ENCODE measurements at places on chromosomes 5 and 9.
A peak's percentile ranks its signal among the peaks of the same experiment; 100 is the strongest.

DNA sequence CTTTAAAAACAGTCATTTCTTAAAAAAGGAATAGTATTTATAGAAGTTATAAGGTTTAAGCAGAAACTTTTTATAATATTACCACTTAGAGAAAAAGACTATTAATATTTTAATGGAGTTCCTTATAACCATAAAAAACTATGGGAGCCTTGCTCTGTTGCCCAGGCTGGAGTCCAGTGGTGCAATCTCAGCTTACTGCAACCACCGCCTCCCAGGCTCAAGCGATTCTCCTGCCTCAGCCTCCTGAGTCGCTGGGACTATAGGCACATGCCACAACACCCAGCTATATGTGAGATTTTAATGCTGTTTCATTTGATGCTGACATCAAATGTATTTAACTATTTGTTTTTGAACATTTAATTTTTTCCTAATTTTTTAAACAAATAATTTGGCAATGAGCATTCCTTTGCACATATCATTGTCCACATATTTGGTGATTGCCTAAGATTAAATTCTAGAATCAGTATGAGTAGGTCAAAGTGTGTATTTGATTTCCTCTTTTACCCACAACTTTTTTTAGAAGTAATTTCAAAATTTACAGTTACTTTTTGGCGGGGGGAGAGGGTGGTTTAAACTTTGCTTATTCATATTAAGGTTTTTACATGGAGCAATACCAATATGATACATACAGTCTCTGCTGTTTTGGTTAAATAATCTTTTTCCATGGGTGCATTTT is 235.5 kb downstream of the ARHGEF28 start:
- DNase-seq: no peak
- no peak overlapping the region for H3K27ac ChIP-seq
- no peaks in the 10 kb centered on the region for H3K27me3 ChIP-seq
- H3K4me1 ChIP-seq: peaks cover 4% of the 10 kb centered on the region
- peaks cover 10% of the 10 kb centered on the region for H3K36me3 ChIP-seq

GRCh38 chr5:9009931-9010651 is 535.8 kb downstream of the SEMA5A start:
- peaks cover 19% of the 10 kb centered on the region for H3K4me1 ChIP-seq
- no peaks in the 10 kb centered on the region for H3K27me3 ChIP-seq
- H3K27ac ChIP-seq: no peak overlapping the region
- H3K4me3 ChIP-seq: no peak overlapping the region

GRCh38 chr5:56941981-56942380 is 9.9 kb downstream of the MIER3 start:
- no peaks in the 10 kb centered on the region for H3K4me1 ChIP-seq
- no peaks in the 10 kb centered on the region for H3K27me3 ChIP-seq
- H3K36me3 ChIP-seq: peaks cover 70% of the 10 kb centered on the region

- no peaks in the 10 kb centered on the region for H3K4me1 ChIP-seq
- no peak for DNase-seq
- H3K27ac ChIP-seq: no peak overlapping the region
- H3K27me3 ChIP-seq: no peaks in the 10 kb centered on the region
Measured at GRCh38 chr9:16450043-16450442, 420.4 kb downstream of the BNC2 start.

GRCh38 chr5:57825031-57825686 is 342.5 kb upstream of the ACTBL2 start:
- no peaks in the 10 kb centered on the region for H3K36me3 ChIP-seq
- DNase-seq: peak; percentile 73
- peaks cover 27% of the 10 kb centered on the region for H3K4me1 ChIP-seq
- no peaks in the 10 kb centered on the region for H3K27me3 ChIP-seq
- H3K4me3 ChIP-seq: no peak overlapping the region

- no peak overlapping the region for H3K4me3 ChIP-seq
- H3K36me3 ChIP-seq: no peaks in the 10 kb centered on the region
- no peak for DNase-seq
- H3K27me3 ChIP-seq: no peaks in the 10 kb centered on the region
- H3K27ac ChIP-seq: no peak overlapping the region
- H3K4me1 ChIP-seq: no peaks in the 10 kb centered on the region
Measured at GRCh38 chr5:29750453-29750852, 1443.0 kb upstream of the CDH6 start.

GRCh38 chr9:4740638-4741364 is at the start of gene AK3:
TSS of gene AK3 (minus strand) at chr9:4741202. CDS start at chr9:4741087, 115 bp downstream.
- no peaks in the 10 kb centered on the region for H3K36me3 ChIP-seq
- peak within 1 kb of the TSS; percentile 90 for H3K4me3 ChIP-seq
- H3K27me3 ChIP-seq: no peaks in the 10 kb centered on the region
- peaks cover 13% of the 10 kb centered on the region for H3K4me1 ChIP-seq

DNA sequence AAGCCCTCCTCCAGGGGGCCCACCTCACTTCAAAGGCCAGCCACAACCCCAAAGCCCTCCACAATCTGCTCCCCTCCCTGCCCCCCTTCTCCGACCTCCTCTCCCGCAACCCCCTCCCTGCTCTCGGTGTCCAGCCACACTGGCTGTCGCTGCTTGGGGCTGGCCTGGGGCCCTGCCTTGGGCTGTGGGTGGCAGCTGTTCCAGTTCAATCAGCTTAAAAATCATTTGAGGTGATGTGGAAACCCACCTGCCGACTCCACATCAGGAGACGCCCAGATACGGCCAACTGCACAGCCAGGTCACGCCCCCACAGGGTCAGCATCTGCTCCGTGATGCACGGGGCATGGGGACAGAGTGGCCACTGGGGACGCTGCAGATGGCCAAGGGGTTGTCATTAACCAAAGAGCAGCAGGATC is 107.0 kb upstream of the MVB12B start:
- no peak overlapping the region for H3K4me3 ChIP-seq
- peaks cover 65% of the 10 kb centered on the region for H3K27me3 ChIP-seq
- no peak for DNase-seq
- no peak overlapping the region for H3K27ac ChIP-seq
- no peaks in the 10 kb centered on the region for H3K4me1 ChIP-seq

DNA sequence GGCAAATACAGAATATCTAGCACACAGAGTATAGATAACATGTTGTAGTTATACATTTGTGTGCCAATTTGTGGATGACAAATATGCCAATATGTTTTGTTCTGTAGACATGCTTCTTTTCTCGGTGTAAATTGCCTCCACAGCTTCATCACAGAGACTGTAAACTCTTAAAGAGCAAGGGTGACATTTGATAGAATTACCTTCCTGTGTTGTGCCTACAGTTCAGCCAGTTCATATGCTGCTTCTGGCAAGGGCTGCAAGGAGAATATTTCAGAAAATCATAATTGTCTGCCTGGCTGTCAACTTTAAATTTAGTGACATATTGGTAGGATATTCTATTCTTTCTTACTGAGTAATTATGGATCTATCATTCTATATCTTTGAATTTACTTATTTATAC is 155.1 kb downstream of the MAT2B start:
- H3K4me1 ChIP-seq: no peaks in the 10 kb centered on the region
- H3K36me3 ChIP-seq: no peaks in the 10 kb centered on the region
- no peak overlapping the region for H3K4me3 ChIP-seq
- no peak overlapping the region for H3K27ac ChIP-seq
- no peak for DNase-seq

DNA sequence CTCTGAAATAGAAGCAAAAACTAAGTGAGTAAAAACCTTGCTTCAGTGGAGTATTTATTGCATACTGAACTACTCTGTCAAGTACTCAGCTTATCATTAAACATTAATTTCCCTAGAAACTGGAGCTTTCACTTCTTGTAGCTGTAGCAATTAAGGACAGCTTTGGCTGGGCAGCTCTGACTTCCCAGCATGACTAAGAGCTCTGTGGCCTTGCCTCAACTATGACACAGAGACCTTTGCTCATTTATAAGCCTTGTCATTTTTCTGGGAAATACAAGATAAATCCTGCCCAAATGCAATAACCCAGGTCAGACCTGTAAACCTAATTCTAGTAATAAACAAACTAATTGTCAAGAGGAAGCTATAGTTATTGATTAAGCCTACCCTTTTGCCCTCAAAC is 65.4 kb upstream of the STK32A start:
- H3K4me3 ChIP-seq: no peak overlapping the region
- no peaks in the 10 kb centered on the region for H3K36me3 ChIP-seq
- no peaks in the 10 kb centered on the region for H3K4me1 ChIP-seq
- DNase-seq: no peak

GRCh38 chr9:34993502-34994259 is 4.1 kb downstream of the DNAJB5 start:
- H3K27ac ChIP-seq: peak overlapping the region; percentile 80
- no peaks in the 10 kb centered on the region for H3K27me3 ChIP-seq
- DNase-seq: peak; percentile 86
- no peak overlapping the region for H3K4me3 ChIP-seq
- H3K36me3 ChIP-seq: peaks cover 21% of the 10 kb centered on the region
- peaks cover 62% of the 10 kb centered on the region for H3K4me1 ChIP-seq

DNA sequence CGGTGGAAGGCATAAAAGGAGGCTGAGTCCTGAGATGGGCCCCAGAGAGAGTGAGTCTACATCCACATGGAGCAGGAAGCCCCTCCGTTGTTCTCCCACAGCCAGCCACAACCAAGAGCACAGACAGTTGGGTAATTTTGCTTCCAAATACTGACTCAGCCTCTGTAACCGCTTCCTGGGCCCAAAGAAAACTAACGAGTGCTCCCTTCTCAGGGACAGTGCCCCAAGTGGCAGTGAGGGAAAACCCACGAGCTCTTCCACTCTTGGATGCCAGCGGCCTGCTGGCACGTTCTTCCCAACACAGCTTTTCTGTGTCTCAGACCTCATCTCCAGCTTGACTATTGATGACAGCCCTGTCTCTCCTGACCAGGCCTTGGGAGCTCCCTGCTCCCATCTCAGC is 207.6 kb downstream of the FSTL4 start:
- H3K4me1 ChIP-seq: no peaks in the 10 kb centered on the region
- no peak overlapping the region for H3K27ac ChIP-seq
- H3K27me3 ChIP-seq: no peaks in the 10 kb centered on the region
- peak; percentile 80 for DNase-seq
- H3K36me3 ChIP-seq: no peaks in the 10 kb centered on the region

DNA sequence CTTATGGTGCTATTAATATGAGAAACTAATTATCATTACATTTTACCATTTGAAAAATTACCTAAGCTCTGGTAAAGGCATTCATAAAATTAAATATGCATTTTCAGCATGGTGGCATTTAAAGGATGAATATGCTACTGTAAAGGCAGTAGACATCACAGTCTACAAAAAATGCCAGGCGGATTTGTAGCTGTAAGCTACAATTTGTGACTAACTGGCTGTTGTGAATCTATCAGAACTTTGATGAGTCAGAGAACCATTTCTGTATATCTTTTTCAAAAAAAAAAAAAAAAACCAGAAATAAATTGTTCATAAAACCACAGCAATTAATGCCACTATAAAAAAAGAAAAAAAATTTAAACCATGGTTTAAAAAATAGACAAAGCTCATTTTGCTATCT is 186.3 kb downstream of the NFIB start:
- peaks cover 19% of the 10 kb centered on the region for H3K36me3 ChIP-seq
- no peak overlapping the region for H3K27ac ChIP-seq
- H3K4me3 ChIP-seq: no peak overlapping the region
- no peaks in the 10 kb centered on the region for H3K4me1 ChIP-seq

DNA sequence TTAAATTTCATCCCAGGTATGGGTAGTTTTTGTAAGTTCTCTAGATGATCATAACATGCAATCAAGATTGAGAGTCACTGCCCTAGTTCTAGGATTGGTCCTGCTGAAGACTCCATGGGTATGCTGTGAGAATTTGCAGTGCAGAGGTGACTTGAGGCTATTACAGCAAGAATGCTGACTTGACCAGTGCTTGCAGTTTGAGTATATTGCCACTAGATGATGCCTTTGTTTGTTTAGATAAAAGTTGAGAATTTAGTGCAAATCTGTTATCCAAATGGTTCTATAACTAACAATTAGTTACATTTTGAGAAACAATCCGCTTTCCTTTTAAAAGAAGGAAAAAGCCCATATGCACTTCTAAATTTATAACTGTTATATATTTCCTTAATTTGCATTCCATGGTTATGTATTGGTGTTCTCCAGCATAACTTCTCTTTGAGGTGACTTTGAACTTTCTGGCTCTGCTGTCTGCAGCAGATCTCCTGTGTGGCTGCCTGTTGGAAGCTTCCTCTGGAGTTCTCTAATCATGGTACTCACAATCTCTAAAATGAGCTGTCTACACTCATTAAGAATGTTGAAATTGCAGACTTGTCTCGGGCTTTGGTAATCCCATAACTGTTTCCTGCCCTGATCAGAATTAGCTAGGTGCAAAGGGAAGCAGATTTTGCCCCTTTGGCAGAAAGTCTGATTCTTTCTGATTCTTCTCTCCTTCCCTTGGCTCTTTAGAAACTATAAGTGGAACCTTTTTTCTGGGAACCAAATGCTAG is 24.9 kb downstream of the MELK start:
- H3K4me3 ChIP-seq: no peak overlapping the region
- peaks cover 21% of the 10 kb centered on the region for H3K36me3 ChIP-seq
- H3K27me3 ChIP-seq: no peaks in the 10 kb centered on the region
- peak overlapping the region; percentile 66 for H3K27ac ChIP-seq
- DNase-seq: peak; percentile 86

DNA sequence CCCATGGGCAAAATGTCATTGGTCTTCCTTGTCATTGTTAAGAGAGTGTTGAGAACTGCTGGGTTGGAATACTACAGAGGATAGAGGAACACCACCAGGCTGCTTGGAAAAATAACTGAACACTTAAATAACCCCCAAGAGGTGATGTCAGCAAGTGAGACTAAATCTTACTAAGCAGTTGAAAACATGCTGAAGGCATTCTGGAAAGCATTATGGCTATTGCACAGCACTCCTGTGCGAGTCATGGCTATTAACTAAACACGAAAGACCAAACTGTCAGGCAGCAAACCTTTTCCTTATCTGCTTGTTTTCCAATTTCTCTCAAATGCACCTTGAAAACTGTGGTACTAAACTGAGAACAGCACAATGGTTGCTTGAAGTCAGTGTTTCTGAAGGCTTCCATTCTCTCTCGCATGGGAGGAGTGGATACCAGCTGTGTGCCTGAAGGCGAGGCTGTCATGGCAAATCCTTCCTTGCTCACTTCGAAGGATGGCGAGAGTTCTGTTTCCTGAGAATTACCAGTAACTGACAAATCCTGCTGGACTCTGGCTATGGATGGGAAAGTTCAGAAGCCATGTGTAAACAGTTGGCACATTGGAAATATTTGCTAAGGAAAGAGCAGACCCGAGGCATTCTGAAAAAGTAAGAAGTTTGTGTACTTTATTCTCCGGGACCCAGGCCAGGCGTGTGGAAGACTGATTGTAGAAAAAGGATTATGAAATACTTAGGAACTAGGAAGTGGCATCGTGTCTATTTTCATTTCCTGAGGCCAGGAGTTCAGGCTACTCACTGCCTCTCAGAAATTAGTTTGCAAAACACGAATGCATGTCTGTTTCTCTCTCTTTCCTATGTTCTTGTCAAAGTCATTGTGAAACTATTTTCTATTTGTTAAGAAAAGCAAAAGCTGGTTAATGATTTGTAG is 182.1 kb downstream of the DMRT2 start:
- H3K27me3 ChIP-seq: no peaks in the 10 kb centered on the region
- H3K36me3 ChIP-seq: no peaks in the 10 kb centered on the region
- H3K27ac ChIP-seq: peak overlapping the region; percentile 77
- peak overlapping the region; percentile 54 for H3K4me3 ChIP-seq

GRCh38 chr5:123945548-123945947 is 433.6 kb downstream of the CSNK1G3 start:
- H3K4me3 ChIP-seq: no peak overlapping the region
- H3K36me3 ChIP-seq: no peaks in the 10 kb centered on the region
- peaks cover 5% of the 10 kb centered on the region for H3K4me1 ChIP-seq

- H3K27ac ChIP-seq: no peak overlapping the region
- DNase-seq: peak; percentile 89
- H3K27me3 ChIP-seq: peaks cover 43% of the 10 kb centered on the region
- no peaks in the 10 kb centered on the region for H3K36me3 ChIP-seq
Measured at GRCh38 chr9:132182314-132183091, 20.6 kb downstream of the NTNG2 start.

- H3K27me3 ChIP-seq: no peaks in the 10 kb centered on the region
- no peak overlapping the region for H3K4me3 ChIP-seq
- peaks cover 40% of the 10 kb centered on the region for H3K4me1 ChIP-seq
- no peak for DNase-seq
Measured at GRCh38 chr5:61298066-61298465, 34.0 kb upstream of the ZSWIM6 start.
